ENCODE measurements at places on chromosomes 7 and 10.

- no peak for DNase-seq
Measured at GRCh38 chr7:39838326-39838725, 111.7 kb upstream of the CDK13 start.

DNA sequence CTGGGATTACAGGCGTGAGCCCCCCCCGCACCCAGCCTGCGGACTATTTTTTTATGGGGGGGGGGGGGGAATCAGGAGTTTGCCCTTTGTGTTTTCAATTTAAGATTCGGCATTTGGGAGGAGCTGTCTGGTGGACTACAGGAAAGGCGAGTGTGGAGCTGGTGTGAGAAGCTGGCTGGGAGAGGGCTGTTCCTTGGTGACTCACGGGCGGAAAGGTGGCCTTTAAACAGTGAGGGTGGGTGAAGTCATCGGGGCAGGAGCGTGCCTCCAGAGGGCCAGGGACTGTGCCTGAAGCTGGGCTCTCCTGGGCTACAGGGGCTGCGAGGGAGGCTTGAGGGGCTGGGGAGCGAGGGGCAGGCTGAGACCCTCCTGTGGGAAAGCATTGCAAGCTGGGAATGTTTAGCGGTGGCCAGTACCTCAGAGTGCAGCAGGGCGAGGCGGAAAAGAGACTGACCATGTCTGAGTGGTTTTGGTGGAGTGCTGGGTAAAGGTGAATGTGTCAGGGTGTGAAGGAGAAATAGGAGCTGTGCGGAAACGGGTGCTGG, 39.7 kb upstream of the ZNF32 start:
- DNase-seq, result no peak

GRCh38 chr10:18545621-18546305, 105.6 kb downstream of the NSUN6 start:
- no peak for DNase-seq

DNA sequence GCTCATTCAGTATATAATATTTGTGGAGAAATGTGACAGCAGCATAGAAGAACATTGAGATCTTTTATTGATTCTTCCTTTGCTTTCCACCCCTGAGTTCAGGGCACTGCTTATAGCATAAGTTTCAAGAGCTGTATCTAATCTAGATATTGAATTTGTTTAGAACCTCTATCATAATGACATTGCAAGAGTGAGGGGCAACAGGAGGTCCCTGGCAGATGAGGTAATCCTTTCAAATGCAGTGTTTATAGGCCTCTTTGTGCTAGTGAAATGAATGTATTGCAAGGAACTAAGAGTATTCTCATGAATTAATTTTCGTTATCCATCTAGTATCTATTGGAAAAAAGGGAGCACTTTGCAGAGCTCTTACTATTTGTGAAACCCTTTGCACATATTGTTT, 167.2 kb upstream of the FERD3L start:
- DNase-seq, result no peak

- no peak for DNase-seq
Measured at GRCh38 chr7:110307776-110308175, 783.2 kb upstream of the LRRN3 start.

- no peak for DNase-seq
Measured at GRCh38 chr7:2884161-2884560, 40.1 kb upstream of the GNA12 start.

DNA sequence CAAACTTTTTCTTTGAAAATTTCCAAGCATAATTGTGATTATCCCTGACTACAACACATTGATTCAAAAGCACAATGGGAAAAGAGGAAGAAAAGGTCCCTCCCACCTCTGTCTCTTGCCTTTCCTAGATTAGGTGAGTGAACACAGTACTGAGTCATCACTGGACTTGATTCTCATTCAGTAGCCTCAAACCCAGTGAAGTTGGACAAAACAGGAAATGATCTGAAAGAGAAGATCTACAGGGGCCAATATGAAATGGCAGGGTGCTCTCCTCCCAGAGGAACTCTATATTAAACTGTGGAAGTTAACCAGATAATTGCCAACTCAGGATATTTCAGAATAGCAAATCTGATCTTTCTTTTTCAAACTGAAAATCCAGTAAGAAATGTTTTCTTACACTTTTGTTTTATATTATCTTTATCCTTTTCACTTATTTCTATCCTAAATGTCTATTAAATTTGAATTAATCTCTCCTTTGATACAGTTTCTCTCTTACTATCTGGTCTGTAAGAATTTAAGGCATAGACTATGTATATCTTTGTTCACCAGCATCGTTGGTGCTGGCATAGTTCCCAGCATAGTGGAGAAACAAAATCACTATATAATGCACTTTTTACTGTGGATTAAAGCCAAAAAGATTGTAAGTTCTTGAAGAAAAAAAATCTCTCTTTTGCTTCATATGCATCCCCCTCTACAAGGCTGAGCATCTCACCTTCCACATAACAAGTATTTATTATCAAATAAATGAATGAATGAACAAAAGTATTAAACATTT, 41.4 kb upstream of the IKZF1 start:
- no peak for DNase-seq

DNA sequence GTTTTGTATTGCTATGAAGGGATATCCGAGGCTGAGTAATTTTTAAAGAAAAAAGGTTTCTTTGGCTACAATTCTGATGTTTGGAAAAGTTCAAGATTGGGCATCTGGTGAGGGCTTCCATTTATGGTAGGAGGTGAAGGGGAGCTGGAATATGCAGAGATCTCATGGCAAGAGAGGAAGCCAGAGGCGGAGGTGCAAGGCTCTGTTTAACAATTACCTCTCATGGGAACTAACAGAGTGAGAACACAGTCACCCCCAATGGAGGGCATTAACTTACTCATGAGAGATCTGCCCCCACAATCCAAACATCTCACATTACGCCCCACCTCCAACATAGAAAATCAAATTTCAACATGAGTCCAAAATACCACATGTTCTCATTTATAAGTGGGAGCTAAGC, 62.0 kb downstream of the AKR1D1 start:
- DNase-seq, result no peak

- no peak for DNase-seq
Measured at GRCh38 chr7:30301751-30302150, 17.4 kb downstream of the ZNRF2 start.

DNA sequence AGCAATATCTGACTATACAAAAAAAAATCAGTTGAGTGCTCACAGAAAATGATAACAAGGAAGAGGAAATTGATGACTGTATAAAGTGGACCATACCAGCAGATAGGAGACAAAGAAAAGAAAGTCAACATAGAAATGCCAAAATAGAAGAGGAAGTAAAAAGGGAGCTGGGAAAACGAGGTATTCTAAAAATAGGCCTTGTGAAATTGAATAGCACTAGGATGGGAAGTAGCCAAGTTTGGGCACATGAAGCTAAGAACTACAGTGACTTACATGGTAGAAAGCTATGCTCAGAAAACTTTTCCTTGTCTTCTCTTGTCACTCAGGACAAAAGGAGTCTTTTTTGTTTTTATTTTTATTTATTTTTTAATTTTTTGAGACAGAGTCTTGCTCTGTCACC, 76.2 kb upstream of the APBB1IP start:
- DNase-seq, result no peak

- DNase-seq, result no peak
Measured at GRCh38 chr7:122507591-122507990, 191.3 kb downstream of the RNF133 start.

DNA sequence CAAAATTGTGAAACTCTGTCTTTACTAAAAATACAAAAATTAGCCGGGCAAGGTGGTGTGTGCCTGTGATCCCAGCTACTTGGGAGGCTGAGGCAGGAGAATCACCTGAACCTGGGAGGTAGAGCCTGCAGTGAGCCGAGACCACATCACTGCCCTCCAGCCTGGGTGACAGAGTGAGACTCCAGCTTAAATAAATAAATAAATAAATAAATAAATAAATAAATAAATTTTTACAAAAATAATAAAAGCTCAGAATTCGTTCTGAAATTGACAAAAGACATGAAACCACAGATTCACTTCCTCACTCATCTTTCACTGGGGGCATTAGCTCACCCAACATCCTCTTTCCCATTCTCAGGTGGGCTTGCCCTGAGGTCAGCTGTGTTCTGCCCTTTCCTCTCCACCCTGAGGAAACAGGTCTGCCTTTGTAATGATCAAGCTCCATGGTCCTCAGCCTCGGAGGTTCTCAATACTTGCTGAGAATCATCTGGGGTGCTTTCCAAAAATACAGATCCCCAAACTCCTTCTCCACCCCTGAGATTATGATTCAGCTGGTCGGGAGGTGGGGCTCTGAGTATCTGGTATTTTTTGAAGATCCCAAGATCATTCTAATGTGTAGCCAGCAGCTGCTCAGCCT, 29.2 kb upstream of the APBB1IP start:
- DNase-seq, result no peak

DNA sequence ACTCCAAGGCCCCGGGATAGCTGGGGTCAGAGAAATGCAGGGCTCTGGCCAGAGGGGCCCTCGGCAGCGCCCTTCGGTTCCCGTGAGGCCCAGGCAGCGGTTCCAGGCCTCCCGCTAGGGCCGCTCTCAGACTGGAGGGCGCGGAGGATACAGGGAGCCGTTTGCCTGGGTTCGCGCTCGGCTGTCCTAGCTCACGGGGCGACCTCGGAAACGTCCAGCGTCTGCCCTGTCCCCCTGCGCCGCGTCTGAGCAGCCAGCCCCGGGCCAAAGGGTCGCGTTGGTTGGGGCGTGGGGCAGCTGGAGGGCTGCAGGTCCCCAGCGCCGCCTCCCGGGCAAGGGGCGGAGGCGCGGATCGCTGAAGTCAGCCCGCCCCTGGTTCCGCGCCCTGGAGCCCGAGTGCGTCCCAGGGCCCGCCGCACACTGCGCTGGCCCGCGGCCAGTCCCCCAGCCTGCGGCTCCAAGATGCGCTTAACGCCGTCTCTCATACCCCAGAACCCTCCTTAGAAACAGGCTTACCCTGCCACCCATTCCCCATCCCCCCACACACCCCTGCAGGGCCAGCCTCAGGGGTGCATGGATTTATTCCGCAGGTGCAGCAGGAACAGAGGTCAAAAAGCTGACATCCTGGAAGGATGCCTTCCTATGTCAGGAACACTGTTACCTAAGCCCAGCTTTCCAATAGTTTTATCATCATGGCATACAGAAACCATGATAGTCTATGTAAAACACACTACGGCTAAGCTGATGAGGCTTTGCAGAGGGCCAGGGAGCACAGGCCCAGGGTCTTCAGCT, 22.1 kb upstream of the OPN4 start:
- DNase-seq, result no peak

- peak; percentile 39 for DNase-seq
Measured at GRCh38 chr7:100545360-100546128, 6.5 kb downstream of the AGFG2 start.

DNA sequence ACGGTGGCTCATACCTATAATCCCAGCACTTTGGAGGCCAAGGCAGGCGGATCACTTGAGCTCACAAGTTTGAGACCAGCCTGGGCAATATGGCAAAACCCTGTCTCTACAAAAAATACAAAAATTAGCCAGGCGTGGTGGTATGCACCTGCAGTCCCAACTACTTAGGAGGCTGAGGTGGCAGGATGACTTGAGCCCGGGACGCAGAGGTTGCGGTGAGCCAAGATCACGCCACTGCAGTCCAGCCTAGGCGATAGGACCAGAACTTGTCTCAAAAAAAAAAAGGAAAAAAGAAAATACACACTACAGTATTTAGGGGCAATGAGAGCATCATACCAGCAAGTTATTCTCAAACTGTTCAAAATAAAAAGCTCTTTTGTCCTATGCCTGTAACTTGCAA, 59.5 kb downstream of the ABI1 start:
- DNase-seq, result no peak

DNA sequence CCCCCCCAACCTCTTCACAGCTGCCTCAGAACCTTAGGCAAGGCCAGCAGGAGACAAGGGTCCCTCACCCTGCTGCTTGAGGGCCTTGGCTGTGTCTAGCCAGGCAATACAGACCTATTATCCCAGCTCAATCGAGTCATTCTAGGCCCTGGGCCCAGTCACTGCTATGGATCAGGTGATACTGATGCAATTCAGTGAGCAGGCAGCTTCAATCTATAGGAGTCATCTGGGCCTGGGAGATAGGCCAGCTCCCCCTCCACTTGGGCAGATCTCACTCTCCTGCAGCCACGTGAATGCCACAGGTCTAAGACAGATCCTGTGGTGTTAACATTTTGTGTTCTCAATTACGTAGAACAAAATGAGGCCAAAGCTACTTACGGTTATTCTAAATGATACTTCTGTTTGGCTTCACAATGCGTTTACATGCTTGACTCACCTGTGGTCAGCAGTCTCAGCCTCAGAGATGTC, 68.0 kb upstream of the LRRC4 start:
- no peak for DNase-seq

GRCh38 chr10:84269773-84270172, 24.9 kb downstream of the RGR start:
- DNase-seq, result peak; percentile 62

DNA sequence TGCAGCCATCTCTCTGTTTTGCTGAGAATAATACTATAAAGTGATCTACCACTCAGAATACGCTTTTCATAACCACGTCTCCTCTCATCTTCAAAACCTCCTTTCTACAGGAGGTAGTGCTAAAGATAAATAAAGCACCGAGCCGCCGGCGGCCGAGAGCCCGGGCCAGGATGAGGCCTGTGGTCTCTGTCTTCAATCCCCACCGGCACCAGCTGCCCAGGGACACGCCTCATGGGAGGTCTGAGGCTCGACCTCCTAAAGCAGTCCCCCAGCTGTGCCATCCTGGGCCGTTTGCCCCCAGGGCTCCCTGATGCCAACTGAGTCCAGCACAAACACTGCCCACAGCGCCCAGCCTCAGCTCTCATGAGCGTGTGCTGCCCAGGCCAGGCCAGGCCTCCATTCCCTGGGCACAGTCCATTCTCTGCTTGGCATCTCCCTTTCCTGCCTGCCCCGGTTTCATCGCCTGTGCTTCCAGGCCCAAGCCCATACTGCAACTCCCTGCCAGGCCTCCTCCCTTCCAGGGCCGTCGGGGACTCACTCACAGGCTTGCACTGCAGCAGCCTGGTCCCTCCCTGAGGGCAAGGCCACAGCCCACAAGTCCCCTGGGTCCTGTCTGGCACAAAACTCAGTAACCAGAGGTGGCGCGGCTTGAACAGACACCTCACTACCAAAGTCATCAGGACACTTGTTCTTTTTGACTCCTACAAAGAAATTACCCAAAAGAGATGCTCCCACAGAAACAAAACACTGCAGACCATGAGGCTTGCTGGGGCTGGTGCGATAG, 2.5 kb downstream of the INTS1 start:
- no peak for DNase-seq

Data from GM04503 (cell line).